ENCODE measurements at places on chromosomes 7 and 10. TPM values are rescaled to one million over a fixed set of nuclear protein-coding genes. Genes with fewer than 3 reads are reported as not detected.

The MOGAT3 gene
- not detected for total RNA-seq

The WBP1L gene
- total RNA-seq, result 28.7 TPM

The BEND7 gene
- total RNA-seq, result 9.5 TPM

The AKAP9 gene
- 16.6 TPM for total RNA-seq

The AZGP1 gene
- not detected for total RNA-seq

The CDK14 gene
- 0.56 TPM for total RNA-seq

The SLC13A1 gene
- total RNA-seq, result not detected

The BTBD16 gene
- total RNA-seq, result 0.58 TPM

The MBL2 gene
- not detected for total RNA-seq

The KLF14 gene
- not detected for total RNA-seq

The OR2A14 gene
- not detected for total RNA-seq

The PTPRN2 gene
- 0.77 TPM for total RNA-seq

The ACBD7 gene
- 0.71 TPM for total RNA-seq

The IFIT5 gene
- 9.5 TPM for total RNA-seq

The TNS3 gene
- 77.1 TPM for total RNA-seq

The ICA1 gene
- 1.0 TPM for total RNA-seq

The CPXM2 gene
- total RNA-seq, result not detected
